ENCODE measurements at places on chromosomes 2 and 18.

DNA sequence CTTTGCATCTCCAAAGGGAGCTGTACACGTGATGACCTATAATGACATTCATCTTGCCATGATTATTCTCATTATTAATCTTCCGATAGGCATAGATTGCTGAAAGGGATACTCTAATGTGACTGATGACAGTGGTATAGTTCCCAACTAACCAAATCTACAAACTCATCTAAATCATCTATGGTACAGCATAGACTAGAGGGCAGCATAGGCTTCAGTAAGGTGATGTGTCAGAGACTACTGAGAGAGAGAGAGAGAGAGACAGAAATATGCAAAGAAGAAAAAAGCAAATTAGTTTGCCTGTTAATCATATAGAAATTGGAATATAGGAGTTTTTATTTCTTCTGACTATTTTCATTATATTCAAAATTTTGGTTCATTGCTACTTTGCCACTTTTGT, 89.3 kb downstream of the CSRNP3 start:
- no peak for DNase-seq

GRCh38 chr18:75023473-75023872, 185.5 kb downstream of the PTGR3 start:
- no peak for DNase-seq

GRCh38 chr2:44237221-44237620, 38.1 kb upstream of the SLC3A1 start:
- DNase-seq = no peak

GRCh38 chr2:6780765-6781274, 84.9 kb downstream of the CMPK2 start:
- DNase-seq = no peak

DNA sequence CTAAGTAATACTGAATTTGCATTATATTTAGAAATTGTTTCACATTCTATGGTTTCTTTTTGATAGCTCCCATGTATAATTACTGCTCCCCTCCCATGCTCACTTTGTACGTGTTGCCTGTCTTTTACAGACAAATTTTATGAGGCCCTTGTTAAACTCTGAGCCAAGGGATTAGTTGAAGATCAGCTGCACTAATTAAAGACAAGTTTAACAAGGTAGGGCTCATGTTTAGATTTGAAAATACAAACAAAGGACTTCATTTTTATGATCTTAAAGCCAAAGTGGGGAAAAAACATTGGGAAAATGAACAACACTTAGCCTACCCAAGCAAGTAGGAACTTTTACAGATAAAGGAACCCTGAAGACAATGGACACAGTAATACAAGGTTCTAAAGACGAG, 46.2 kb downstream of the ARHGAP28 start:
- no peak for DNase-seq

GRCh38 chr2:70397186-70397585, 95.3 kb upstream of the FAM136A start:
- no peak for DNase-seq

- DNase-seq = no peak
Measured at GRCh38 chr18:59918320-59918755, 18.5 kb downstream of the PMAIP1 start.
